ENCODE measurements at places on chromosomes 4 and X.

DNA sequence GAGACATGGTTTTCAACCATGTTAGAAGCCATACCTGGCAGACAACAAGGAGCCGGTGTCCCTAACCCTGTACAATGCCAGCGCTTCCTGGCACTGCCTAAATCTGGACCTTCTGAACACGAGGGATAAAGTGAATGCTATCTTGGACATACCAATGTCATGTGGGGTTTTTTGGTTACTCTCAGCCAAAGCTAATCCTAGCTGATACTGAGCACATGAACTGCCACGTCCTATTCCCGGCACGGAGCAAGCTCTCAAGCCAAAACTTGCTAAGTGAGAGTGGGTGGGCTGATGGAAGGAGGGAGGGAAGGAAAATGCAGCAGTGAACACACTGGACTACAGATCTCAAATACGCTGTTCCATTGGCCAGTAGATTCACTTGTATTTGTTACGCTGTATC lies 226.1 kb downstream of the BCOR start:
- DNase-seq = no peak

GRCh38 chr4:40969501-40969900 lies 219.7 kb downstream of the NSUN7 start:
- DNase-seq = no peak

- DNase-seq = no peak
Observed at GRCh38 chr4:141301216-141301615, 80.5 kb downstream of the ZNF330 start.

DNA sequence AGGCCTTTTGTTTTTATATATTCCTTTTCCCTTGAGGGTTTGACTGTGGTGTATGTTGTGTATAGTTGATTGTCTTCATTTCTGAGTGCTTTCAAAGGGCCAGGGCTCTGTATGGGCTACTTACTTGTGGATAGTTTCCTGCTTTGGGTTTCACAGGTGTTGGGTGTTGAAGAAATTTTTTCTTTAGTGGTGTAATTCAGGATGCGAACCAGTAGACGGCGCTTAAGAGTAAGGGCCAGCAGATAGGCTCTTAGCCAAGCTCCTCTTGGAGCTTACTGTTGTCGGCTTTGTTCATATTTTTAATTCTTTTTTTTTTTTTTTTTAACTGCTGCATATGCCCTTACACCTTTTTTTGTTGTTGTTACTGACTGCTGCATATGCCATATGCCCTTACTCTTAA lies 276.3 kb upstream of the GALNT7 start:
- no peak for DNase-seq

DNA sequence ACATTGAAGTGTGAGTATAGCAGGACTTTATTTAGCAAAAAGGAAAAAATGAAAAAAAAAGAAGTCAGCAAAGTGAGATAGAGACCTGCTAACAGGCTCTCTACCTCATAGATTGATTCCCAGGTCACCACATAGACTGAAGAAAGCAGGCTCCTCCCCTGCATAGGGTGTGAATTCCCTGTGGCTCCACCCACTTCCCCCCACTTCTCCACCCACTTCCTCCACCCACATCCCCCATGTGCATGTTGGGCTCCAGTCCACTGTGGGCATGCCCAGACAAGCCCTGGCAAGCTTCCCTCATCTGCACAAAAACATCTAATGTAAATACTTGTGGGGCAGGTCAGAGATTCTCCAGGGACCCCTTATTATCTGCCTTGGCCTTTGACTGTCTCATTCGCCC lies 97.8 kb downstream of the TMEM47 start:
- no peak for DNase-seq

- no peak for DNase-seq
Observed at GRCh38 chr4:181140037-181140603, 1103.1 kb upstream of the TENM3 start.

GRCh38 chrX:66914080-66914479 lies 275.2 kb upstream of the EDA2R start:
- no peak for DNase-seq
